ENCODE measurements at places on chromosomes 6 and 20. TPM values are rescaled to one million over a fixed set of nuclear protein-coding genes. Genes with fewer than 3 reads are reported as not detected.
A peak's percentile ranks its signal among the peaks of the same experiment; 100 is the strongest.

DNA sequence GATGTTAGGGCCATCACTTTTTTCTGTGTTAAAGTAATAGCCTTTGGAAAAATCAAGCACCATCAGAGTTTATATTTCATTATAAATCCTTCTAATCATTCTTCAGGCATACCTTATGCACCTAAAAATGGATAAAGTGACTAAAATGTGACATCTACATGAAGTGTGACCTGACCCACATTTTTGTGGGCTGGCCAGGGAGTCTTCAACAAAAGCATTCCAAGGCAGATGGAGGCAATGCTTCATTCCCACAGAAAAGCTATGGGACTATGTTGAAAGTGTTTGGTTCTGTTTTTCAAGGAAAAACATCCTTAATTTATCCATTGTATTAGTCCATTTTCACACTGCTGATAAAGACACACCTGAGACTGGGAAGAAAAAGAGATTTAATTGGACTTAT lies 58.8 kb upstream of the LTV1 start:
- no peaks in the 10 kb centered on the region for H3K27me3 ChIP-seq
- no peaks in the 10 kb centered on the region for H3K4me1 ChIP-seq
- H3K27ac ChIP-seq: no peak overlapping the region
- H3K4me3 ChIP-seq: no peak overlapping the region

- H3K27ac ChIP-seq: no peak overlapping the region
- no peak overlapping the region for H3K4me3 ChIP-seq
- DNase-seq: no peak
These were observed 50.1 kb upstream of the TNFAIP3 start for GRCh38 chr6:137816688-137817618.

Gene NKX2-2
- total RNA-seq: not detected

DNA sequence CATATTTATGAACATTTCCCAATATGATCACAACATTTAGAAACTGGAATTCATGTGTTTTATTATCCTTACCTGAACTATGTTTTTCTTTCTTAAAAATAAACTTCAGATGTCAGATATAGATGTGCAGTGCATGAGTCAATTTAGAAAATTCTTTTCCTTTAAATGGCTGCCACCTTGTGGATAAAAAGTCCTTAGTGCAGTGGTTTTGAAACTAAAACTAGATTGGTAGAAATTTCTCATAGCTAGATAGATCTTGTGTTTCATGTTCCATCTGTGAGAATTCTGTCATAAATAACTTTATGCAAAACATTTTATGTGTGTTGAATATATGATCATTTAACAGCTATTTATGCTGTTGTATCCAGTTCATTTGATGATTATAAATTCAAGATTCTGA lies 134.9 kb downstream of the KLHL32 start:
- H3K27ac ChIP-seq: no peak overlapping the region
- no peaks in the 10 kb centered on the region for H3K4me1 ChIP-seq
- H3K27me3 ChIP-seq: peaks cover 3% of the 10 kb centered on the region
- DNase-seq: no peak
- H3K36me3 ChIP-seq: no peaks in the 10 kb centered on the region
- no peak overlapping the region for H3K4me3 ChIP-seq

DNA sequence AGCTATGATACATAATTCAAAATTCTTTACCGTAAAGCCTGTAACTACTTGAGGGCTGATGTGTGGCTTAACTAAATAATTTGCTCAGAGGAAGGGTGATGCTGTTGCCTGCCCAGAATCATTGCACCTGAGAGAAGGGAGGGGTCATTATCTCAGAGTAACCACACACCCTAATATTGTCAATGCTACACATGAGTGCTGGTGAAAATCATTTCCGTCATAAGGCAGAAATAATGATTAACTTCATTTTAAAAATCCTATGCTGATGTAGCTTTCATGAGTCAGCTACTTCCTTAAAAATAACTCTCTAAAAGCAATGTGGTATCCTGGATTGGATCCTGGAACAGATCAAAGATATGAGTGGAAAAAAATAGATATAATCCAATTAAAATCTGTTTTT lies 146.4 kb upstream of the FAM83B start:
- H3K27ac ChIP-seq: no peak overlapping the region
- no peaks in the 10 kb centered on the region for H3K27me3 ChIP-seq
- DNase-seq: no peak
- no peak overlapping the region for H3K4me3 ChIP-seq
- no peaks in the 10 kb centered on the region for H3K36me3 ChIP-seq

Gene CST9L
- not detected for total RNA-seq

DNA sequence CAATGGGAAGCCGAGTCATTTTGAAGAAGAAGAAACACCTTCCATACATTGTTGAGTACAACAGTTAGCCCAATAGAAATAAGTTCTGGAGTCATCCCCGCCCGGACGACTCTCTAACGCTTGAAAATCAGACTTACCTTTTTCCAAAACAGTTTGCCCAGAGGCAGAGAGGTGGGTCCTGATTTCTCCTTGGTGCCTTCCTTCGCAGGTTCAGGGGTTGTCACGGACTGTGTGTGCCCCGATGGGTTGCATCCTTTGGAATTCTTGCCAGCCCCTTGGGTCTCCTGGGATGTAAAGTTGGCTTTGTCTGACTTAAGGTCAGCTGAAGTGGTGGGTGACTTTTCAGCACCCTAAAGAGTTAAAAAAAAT lies 85.3 kb downstream of the BCAS1 start:
- H3K4me3 ChIP-seq: no peak overlapping the region
- peaks cover 5% of the 10 kb centered on the region for H3K27me3 ChIP-seq
- H3K27ac ChIP-seq: no peak overlapping the region
- H3K4me1 ChIP-seq: no peaks in the 10 kb centered on the region
- H3K36me3 ChIP-seq: no peaks in the 10 kb centered on the region

GRCh38 chr20:50110141-50111047 lies 2.6 kb downstream of the UBE2V1 start:
- H3K4me3 ChIP-seq: peak overlapping the region; percentile 98
- H3K36me3 ChIP-seq: peaks cover 31% of the 10 kb centered on the region
- peak overlapping the region; percentile 88 for H3K27ac ChIP-seq
- no peaks in the 10 kb centered on the region for H3K27me3 ChIP-seq

Gene CST4
- total RNA-seq: not detected

DNA sequence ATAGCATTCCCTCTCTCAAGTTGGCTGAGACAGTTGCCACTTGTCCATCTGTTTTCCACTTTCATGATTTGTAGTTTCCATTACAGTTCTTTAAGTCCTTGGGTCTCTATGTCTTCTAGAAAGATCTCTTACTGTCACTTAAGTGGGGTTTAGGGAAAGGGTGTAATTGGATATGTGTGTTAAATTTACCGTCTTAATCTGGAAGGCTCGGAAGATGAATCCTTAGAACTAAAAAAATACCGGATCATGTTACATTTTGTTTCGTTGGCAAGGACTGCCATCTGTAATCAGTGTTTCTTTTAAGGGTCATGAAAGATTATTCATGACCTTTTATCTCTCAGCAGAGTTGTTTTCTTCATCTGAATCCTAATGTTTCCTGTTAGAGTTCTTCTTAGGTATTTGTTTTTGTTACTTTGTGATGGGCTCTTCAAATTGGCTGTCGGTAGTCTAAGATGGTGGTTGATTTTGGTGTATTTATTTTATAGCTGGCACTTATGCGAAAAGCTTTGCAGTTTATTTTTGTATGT lies 21.8 kb upstream of the BTBD3 start:
- no peak overlapping the region for H3K27ac ChIP-seq
- H3K27me3 ChIP-seq: peaks cover 3% of the 10 kb centered on the region
- peaks cover 12% of the 10 kb centered on the region for H3K4me1 ChIP-seq
- no peak for DNase-seq
- no peaks in the 10 kb centered on the region for H3K36me3 ChIP-seq

- no peaks in the 10 kb centered on the region for H3K27me3 ChIP-seq
- no peak overlapping the region for H3K4me3 ChIP-seq
- DNase-seq: no peak
- H3K4me1 ChIP-seq: peaks cover 1% of the 10 kb centered on the region
- H3K36me3 ChIP-seq: peaks cover 76% of the 10 kb centered on the region
These were observed 60.3 kb upstream of the TMEM181 start for GRCh38 chr6:158499601-158500000.

DNA sequence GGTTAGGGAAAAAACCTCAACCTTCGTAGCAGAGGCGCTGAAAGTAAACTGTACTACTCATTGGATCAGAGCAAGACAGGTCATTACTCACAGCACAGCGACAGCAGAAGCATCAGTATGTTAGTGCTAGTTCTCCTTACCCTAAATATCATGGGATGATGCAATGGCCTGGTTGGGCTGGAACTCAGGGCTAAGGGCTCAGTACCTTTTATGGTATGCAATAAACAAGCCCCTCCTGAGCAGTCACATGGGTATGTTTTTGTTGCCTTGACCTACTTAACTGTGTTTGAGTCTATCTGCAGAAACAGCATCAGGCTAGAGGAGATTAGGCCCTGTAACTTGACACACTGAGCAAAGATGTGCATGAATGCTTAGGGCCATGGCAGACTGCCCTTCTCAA lies 369.4 kb upstream of the IMPG1 start:
- H3K4me1 ChIP-seq: no peaks in the 10 kb centered on the region
- no peak overlapping the region for H3K27ac ChIP-seq
- H3K36me3 ChIP-seq: no peaks in the 10 kb centered on the region
- H3K27me3 ChIP-seq: no peaks in the 10 kb centered on the region
- no peak overlapping the region for H3K4me3 ChIP-seq
- no peak for DNase-seq

DNA sequence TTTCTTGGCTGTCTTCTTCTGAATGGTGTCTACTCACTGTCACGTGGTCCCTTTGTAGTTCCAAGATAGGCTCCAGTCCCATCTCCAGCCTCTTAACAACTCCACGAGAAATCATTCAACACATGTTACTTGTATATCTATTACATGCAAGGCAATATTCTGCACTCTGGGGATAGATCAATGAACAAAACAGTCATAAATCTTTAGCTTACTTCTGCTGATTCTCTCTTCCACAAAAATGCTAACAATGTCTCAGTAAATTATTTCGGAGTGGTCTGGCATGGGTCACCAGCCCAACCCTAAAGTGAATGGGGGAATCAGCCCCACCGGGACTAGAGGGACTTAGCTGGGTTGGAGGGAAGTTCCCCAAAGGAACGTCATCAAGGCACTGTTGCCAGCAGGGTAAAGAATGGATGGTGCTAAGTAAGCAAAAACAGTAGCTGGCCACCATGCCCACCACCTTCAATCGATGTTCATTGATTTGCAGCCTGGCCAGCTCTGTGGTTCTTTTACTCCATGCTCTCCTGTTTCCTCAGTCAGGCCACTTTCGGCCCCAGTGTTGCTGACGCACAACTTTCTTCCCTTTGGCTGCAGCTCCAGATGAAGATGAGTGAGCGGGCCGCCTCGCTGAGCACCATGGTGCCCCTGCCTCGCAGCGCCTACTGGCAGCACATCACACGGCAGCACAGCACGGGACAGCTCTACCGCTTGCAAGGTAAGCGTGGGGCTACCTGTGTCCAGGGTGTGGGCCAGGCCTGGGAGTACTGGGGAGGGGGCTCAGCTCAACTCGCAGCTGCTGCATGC lies 167.7 kb downstream of the DOK5 start:
- H3K27ac ChIP-seq: no peak overlapping the region
- H3K4me3 ChIP-seq: no peak overlapping the region
- DNase-seq: no peak
- H3K4me1 ChIP-seq: no peaks in the 10 kb centered on the region

GRCh38 chr20:50746138-50746940 lies 15.0 kb downstream of the PARD6B start:
- H3K4me3 ChIP-seq: no peak overlapping the region
- H3K27ac ChIP-seq: no peak overlapping the region
- peaks cover 20% of the 10 kb centered on the region for H3K36me3 ChIP-seq
- H3K4me1 ChIP-seq: peaks cover 8% of the 10 kb centered on the region
- DNase-seq: no peak
- H3K27me3 ChIP-seq: no peaks in the 10 kb centered on the region

Gene PSORS1C1
- 0.49 TPM for total RNA-seq

GRCh38 chr6:154543628-154544027 lies 33.1 kb upstream of the CNKSR3 start:
- H3K27me3 ChIP-seq: no peaks in the 10 kb centered on the region
- H3K4me1 ChIP-seq: no peaks in the 10 kb centered on the region
- no peak overlapping the region for H3K4me3 ChIP-seq
- no peak for DNase-seq
- H3K27ac ChIP-seq: no peak overlapping the region

GRCh38 chr20:33689973-33690372 lies 3.8 kb upstream of the E2F1 start:
- H3K36me3 ChIP-seq: no peaks in the 10 kb centered on the region
- H3K27ac ChIP-seq: no peak overlapping the region
- no peak overlapping the region for H3K4me3 ChIP-seq
- H3K27me3 ChIP-seq: no peaks in the 10 kb centered on the region
- DNase-seq: no peak

- DNase-seq: no peak
- no peaks in the 10 kb centered on the region for H3K4me1 ChIP-seq
- H3K4me3 ChIP-seq: no peak overlapping the region
- peaks cover 42% of the 10 kb centered on the region for H3K27me3 ChIP-seq
- no peak overlapping the region for H3K27ac ChIP-seq
- no peaks in the 10 kb centered on the region for H3K36me3 ChIP-seq
These were observed 91.6 kb downstream of the SLC22A3 start for GRCh38 chr6:160439751-160440150.

Gene GABRR2
- total RNA-seq: 1.4 TPM

- H3K27ac ChIP-seq: no peak overlapping the region
- no peak overlapping the region for H3K4me3 ChIP-seq
- no peaks in the 10 kb centered on the region for H3K27me3 ChIP-seq
- no peak for DNase-seq
- no peaks in the 10 kb centered on the region for H3K36me3 ChIP-seq
These were observed 19.5 kb upstream of the SIRT5 start for GRCh38 chr6:13554929-13555333.

Gene KIF3B
- total RNA-seq: 28.4 TPM

DNA sequence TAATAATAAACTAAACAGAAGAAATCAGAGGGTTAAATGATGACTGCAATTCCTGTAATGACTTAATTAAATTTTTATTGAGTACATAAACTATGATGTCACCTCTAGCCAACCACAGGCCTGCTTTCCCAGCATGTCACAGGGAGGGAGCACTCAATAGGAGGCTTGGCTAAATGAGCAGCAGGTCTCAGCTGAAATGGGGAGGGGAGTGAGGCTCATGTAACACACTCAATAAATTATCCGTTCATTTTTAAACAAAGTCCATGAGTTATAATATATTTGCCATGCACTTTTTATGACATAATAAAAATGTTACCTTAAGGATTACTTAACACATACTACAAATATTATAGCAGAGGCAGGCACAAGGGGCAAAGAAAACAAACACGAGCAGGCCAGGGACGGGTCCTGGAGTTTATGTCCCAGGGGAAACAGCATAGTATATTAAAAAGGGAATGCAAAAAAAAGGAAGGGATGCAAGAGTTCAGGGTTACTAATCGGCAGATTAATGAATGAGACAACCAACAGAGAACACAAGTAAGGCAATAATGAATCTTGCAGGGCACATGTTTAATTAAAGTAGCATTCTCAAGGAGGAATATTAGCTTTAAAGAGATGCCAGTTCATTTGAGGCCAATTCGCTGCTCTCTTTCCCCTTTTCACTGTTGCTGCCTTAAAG lies 27.1 kb upstream of the FAM83C start:
- H3K36me3 ChIP-seq: peaks cover 27% of the 10 kb centered on the region
- DNase-seq: no peak
- H3K27me3 ChIP-seq: no peaks in the 10 kb centered on the region
- H3K27ac ChIP-seq: no peak overlapping the region
